ENCODE measurements at places on chromosomes 6 and 20.

DNA sequence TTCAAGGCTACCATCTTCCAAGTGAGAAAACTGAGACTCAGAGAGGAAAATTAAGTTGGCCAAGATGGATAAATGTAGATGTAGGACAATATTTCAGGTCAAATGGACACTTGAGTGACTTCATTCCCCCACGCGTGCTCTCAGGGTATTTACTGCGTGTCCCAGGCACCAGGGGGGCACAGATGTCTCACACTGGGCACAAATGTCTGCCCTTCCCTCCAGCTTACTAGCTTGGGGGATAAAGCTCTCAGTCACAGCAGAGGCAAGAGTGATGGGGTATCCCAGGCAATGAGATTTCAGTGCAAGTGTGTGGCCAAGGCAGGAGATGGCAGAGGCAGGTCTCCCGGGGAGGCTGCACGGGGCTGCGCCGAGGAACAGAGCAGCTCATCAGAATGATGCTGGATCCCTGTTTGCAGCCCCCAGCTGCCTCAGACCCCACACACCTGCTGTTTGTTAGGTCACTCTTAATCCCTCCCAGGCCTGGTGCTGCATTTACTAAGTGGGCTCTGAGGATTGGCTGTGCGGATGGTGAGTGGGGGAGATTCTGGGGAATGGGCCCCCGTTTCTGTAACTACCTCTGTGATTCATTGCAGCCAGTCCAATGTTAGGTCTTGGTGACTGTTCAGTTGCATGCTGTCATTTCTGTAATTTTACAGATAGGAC, 44.1 kb downstream of the PTK7 start:
- DNase-seq, result no peak

GRCh38 chr20:24895431-24895830, 53.6 kb upstream of the CST7 start:
- DNase-seq, result no peak

DNA sequence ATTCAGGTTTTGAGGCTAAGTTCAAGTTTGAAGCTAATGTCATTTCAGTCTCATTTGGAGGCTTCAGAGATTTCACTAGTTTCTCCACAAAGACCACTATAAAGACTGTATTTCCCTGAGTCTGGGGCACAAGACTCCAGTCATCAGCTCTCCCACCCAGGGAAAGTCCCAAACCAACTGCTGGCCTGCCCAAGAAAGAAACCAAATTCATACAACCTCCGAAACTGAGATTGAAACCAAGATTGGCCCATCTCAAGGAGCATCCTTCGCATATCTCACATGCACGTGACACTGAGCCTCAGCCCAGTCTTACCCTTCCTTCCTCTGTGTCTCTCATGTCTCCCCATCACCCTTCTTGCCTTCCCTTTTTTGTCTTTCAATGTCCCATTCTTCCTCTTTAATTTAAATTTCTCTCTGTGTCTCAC, 3.5 kb upstream of the LTA start:
- DNase-seq, result no peak

DNA sequence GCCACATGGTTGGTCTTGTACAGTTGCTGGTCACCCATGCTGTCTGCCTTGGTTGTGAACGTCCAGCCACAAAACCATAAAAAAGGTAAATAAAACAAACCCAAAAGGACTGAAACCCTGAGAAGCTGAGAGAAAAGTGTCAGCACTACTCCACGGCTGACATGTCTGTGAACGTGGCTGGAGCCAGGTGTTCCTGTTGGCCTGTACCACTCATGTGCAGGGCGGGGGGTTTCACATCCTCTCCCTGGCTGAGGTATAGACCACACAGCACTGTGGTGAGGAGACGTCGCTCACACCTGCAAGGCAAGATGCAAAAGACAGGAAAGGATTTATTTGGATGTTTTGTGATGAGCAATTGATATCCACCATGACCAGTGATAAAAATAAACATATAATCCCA, 51.9 kb upstream of the MRPS10 start:
- no peak for DNase-seq

DNA sequence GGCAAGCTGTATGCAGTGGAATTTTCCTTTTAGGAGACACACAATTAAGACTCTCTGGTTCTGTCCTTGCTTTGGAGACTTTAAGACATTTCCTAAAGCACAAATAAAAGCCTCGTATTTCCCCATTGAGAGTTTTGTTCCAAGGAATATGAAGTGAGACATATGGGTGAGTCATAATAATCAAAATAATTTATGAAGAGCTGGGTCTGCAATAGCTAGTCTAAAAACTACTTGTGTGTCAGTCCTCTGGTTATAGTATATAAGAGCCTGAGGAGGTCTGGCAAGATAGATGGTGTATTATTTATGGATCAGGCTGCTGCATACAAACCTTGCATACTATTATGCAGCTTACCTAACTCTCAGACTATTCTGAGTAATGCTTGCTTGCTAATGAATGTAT, 142.6 kb downstream of the ADGRG6 start:
- no peak for DNase-seq

DNA sequence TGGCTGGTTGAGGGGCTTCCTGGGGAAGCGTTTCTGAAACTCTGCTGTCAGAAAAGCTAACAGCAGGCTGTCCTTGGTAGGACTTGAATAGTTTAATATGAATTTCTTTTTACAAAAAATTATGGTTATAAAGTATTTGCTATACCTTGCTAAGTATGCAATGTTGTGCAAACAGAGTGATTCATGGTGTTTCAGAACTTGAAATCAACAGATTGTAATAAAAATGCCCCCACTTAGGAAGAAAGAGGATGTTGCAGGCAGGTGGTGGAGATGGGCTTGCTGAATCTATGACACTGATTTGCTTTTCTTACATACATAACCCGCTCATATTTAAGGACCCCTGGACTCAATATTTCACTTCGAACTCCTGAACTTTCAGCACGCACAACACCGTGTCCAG, 211.6 kb downstream of the THBS2 start:
- DNase-seq, result peak; percentile 47

GRCh38 chr6:101394936-101395335, 1.4 kb downstream of the GRIK2 start:
- no peak for DNase-seq

DNA sequence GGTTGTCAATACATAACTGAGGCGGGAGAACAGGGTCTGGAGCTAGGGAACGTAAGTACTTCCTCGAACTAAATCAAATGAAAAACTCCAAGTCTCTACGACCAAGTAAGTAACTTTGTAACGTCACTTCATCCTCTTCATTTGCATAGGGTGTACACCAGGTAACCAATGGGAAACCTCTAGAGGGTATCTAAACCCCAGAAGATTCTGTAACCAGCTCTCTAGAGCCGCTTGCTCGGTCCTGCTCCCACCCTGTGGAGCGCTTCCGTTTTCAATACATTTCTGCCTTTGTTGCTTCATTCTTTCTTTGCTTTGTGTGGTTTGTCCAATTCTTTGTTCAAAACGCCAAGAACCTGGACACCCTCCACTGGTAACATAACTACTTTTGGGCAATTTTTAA, 133.5 kb upstream of the TMEM170B start:
- DNase-seq, result no peak

GRCh38 chr20:48284837-48285236, 499.6 kb upstream of the SULF2 start:
- DNase-seq, result peak; percentile 19

- no peak for DNase-seq
Measured at GRCh38 chr6:45323656-45324224, 4.4 kb upstream of the RUNX2 start.

DNA sequence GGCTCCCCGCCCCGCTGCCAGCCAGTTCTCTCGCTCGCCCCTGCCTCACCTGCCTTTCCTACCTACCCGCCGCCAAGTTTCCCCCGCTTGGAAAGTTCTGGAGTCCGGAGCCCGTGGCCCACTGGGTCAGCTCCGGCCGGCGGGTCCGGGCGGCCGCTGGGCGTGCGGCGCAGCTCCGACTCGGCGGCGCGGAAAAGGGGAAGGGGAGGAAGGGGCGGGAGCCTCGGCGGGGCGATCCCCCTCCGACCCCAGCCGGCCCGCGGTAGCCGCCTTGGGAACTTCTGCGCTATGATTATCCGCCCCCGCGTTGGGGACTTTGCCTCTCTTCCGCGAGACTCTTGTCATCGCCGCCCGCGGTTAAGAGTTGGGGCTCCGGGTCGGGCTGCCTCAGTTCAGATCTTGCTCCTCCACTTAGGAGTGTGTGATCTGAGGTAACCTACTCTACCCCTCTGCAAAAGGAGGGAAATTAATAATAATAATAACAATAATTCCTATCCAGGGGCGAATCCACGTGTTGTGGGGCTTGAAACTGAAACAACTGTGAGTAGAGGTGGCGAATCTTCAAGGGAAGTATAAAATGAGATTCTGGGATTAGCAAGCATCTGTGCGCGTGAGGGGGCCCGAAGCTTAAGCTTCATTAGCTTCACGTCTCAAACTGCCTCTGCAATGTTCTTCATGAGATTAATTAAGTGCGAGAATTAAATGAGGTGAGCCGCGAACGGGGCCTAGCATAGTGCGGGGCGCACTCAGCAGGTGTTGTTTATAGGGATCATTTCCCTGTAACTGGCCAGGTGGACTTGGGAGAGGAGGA, 30.8 kb downstream of the SF3B5 start:
- DNase-seq, result no peak

DNA sequence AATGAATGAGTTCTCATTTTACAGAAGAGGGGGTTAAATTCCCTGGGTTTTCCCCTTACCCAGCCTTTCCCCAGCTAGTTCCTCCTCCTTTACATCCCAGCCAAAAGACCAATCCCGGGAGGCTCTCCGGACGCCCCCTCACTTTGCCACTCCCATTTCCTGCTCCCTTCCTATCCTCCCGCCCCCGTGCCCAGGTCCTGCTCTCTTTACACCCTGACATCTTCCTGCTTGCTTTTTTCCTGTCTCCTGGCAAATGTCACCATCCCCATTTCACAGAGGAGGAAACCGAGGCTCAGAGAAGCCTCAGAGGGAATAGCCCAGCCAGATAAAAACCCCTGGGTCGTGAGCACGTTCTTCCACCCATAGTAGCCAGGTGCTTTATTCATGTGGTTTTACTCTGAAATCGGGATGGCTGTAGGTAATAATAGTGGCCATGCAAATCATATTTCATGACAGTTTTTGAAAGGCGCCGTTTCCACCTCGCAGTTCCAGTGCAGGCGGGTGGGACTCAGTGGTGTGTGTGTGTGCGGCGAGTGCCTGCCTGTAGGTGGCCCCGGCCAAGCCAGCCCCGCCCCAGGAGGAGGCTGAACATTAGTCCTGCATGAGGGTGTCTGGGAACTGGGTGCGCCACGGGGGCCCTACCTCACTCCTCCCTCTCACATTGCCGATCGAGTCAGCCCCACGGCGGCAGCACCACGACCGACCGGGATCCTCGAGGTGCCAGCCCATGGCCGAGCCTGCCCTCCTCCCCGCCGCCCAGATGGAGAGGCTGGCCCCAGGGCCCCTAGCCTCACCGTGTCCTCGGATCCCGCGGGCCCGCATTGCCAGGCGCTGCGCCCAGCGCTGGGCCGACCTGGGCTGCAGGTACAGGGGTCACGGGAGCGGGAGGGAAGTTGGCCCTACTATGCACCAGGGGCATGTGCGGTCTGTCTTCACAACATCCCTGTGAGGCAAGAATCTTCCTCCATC, at the start of gene ARHGAP40:
TSS of gene ARHGAP40 (plus strand) at position 594 of the 969 bp plus-strand sequence.
- DNase-seq, result no peak

DNA sequence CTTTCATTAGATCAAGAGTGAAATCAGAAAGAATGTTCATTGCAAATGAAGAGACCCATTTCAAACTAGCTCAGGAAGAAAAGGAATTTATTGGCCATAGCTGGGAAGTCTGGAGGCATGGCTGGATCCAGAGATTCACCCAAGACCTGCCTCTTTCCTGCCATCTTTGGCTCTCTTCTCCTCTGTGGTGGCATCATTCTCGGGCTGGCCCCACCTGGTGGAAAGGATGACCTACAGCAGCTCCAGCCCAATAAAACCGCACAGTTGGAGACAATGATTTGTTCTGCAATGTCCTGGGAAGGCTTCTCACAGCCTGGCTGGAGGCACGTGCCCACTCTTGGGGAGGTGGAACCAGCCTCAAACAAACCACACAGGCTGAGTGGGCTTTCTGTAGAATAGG, 18.1 kb upstream of the FERMT1 start:
- DNase-seq, result peak; percentile 23

DNA sequence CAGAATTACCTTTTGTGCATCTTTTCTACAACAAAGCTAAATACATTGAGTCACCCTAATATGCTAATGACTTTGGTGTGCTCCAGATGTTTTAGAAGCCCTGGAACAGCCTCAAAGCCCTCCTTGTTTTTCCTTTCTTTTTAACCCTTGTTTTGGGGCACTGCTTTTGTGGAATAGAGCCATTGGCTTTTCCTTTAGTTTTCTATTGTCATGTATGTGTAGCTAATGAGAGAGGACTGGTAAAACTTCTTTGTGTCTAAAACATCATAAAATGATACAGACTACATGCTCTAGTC, 158.8 kb downstream of the JARID2 start:
- no peak for DNase-seq

GRCh38 chr20:13929836-13930235, 60.6 kb downstream of the SEL1L2 start:
- no peak for DNase-seq

DNA sequence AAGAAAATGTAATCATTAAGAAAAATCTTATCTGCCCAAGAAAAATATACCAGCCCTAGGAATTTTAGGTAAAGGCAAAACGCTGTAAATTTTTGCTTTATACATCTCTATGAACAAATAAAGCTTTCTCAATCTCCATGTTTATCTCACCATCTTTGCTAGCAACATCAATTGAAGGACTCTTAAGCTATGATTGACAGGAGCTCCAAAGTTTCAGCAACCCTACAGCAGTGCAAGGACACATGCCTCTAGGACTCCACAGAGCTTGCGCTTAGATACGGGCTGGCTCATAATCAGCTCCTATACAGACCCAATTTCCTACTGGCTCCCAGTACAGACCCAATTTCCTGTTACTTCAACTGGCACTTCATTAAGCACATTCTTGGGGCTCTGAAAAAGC, 4.3 kb downstream of the NANP start:
- no peak for DNase-seq

- no peak for DNase-seq
Measured at GRCh38 chr6:138492871-138493270, 6.4 kb downstream of the NHSL1 start.

GRCh38 chr6:39851331-39851730, 59.2 kb downstream of the DAAM2 start:
- peak; percentile 26 for DNase-seq

DNA sequence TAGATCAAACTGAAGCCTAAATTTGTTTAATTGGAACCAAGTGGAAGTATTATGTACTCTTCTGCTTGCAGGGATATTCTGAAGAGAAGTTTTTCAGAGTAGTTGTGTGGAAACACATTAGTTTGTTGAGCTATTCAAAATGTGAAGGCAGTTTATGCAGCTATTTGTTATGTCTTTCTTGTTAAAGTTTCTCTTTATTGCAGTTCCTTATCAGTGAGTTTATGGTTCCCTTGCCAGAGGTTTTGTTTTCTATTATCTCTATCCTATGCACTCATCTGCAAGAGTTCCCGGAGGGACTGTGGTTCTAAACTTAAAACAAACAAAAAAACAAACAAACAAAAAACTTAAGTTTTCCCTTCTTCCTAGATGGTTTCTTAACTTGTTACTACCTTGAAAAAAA, 143.7 kb upstream of the SLC22A16 start:
- DNase-seq, result no peak

GRCh38 chr20:36989797-36990196, 38.3 kb upstream of the SAMHD1 start:
- DNase-seq, result no peak

- DNase-seq, result no peak
Measured at GRCh38 chr20:40278673-40279072, 410.4 kb downstream of the MAFB start.
